ENCODE measurements at places on chromosomes 12 and 14. TPM values are rescaled to one million over a fixed set of nuclear protein-coding genes. Genes with fewer than 3 reads are reported as not detected.

GRCh38 chr14:72495668-72496067 is 398.2 kb downstream of the DPF3 start:
- no peak for DNase-seq
- peaks cover 5% of the 10 kb centered on the region for H3K36me3 ChIP-seq
- no peak overlapping the region for H3K27ac ChIP-seq
- H3K27me3 ChIP-seq: peaks cover 20% of the 10 kb centered on the region
- H3K4me3 ChIP-seq: no peak overlapping the region

GRCh38 chr12:91811481-91812287 is 334.0 kb downstream of the BTG1 start:
- peak overlapping the region; percentile 64 for H3K4me3 ChIP-seq
- H3K36me3 ChIP-seq: peaks cover 15% of the 10 kb centered on the region
- H3K27ac ChIP-seq: peak overlapping the region; percentile 3
- H3K27me3 ChIP-seq: no peaks in the 10 kb centered on the region

DNA sequence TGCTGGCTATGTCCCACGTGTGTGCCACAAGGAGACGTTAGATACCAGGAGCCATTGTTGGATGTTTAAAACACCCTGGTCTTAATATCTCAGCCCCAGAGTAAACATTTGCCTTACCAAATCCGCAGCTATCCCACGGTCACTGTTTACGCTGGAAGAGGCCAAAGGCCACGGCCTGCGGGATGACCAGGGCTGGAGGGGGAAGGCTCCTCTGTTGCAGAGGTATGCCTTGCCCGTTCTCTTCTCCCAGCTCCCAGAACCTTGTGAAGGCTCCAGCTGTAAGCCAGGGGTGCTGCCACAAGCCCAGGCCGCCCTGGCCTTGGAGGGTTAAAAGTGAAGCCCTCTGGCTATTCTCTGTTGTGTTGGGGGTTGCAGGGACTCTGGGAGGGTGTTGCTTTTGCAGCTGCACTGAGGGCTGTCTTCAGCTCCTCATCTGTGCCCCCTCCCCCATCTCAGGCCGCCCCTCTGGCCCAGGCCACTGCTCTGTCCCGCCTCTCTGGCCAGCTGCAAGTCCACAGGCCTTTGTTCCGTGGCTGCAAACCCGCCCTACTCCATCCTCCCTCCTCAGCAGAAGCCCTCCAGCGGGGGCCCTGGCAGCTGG is 2.5 kb downstream of the PLEKHG3 start:
- H3K27ac ChIP-seq: no peak overlapping the region
- H3K27me3 ChIP-seq: peaks cover 44% of the 10 kb centered on the region
- peaks cover 1% of the 10 kb centered on the region for H3K36me3 ChIP-seq
- H3K4me1 ChIP-seq: peaks cover 37% of the 10 kb centered on the region
- H3K4me3 ChIP-seq: no peak overlapping the region

GRCh38 chr12:18562531-18562930 is 175.3 kb downstream of the PLCZ1 start:
- H3K27ac ChIP-seq: no peak overlapping the region
- no peaks in the 10 kb centered on the region for H3K36me3 ChIP-seq
- DNase-seq: no peak
- no peak overlapping the region for H3K4me3 ChIP-seq

DNA sequence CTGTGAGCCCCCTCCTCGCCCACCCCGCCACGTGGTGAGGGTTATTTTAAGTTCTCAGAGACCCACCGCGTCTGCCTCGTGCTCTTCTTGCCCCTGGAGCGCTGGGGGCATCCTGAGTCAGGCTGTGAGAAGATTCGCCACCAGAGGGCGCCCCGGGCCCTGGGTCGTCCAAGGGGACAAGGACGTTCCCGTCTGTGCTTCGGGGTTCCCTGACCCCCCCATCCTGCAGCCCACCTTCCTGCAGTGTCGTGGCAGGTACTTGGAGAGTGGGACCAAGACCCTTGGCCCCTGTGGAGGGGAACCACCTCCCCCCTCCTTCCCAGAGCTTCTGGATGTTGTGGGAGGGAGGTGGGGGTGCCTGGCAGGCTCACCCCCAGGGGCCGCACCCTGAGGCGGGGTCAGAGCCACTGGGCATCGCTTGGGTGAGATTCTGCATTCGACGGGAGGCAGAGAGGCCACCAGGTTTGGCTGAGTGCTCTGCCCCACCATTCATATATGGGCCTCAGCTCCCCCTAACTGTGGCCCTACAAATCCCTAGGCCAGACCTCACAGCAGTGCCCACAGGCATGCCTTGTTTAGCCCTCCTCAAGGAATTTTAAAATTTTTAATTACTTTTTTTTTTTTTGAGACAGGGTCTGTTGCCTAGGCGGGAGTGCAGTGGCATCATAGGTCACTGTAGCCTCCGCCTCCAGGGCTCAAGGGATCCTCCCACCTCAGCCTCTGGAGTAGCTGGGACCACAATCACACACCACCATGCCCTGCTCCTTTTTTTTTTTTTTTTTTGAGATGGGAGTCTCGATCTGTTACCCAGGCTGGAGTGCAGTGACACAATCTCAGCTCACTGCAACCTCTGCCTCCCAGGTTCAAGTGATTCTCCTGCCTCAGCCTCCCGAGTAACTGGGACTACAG is 17.0 kb downstream of the RHOF start:
- no peak overlapping the region for H3K4me3 ChIP-seq
- H3K36me3 ChIP-seq: peaks cover 2% of the 10 kb centered on the region
- H3K4me1 ChIP-seq: peaks cover 20% of the 10 kb centered on the region
- peak; percentile 90 for DNase-seq

GRCh38 chr12:31880340-31880739 is 78.9 kb upstream of the RESF1 start:
- H3K36me3 ChIP-seq: peaks cover 19% of the 10 kb centered on the region
- H3K27me3 ChIP-seq: no peaks in the 10 kb centered on the region
- no peak for DNase-seq
- no peak overlapping the region for H3K27ac ChIP-seq
- H3K4me3 ChIP-seq: no peak overlapping the region
- peaks cover 8% of the 10 kb centered on the region for H3K4me1 ChIP-seq

DNA sequence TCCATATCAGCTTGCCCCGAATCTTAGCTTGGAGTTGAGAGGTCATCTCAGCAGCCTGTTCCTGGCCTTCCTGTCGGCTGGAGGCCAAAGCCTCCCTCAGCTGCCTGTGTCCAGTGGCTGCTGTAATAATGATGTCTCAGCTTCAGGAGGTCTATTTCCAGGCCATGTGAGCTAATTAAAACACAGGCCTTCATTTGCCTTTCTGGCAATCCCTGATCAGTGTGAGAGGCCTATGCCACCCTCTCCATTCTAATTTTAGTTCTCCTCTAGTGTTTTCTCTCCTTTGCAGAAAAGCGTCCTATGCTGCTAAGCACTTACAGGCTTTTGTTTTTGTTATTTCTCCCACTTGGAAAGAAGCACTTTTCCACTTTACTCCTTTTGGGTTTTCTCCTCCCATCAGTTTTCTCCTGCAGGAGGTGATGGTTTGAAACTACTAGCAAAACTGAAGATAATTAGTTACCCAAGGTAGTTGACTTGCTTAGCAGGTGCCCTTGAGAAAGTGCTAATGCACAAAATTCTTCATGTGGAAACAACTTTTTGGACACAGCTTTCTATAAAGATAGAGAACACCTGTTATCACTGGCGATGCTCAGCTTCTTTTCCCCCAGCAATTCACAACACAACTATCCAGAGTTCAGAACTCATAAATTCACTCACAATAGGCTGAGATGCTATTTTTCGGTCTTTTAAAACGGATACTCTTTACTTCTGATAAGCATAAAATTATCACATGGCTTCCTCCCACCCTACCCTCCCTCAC is 255.3 kb upstream of the GARIN6 start:
- DNase-seq: no peak
- no peak overlapping the region for H3K4me3 ChIP-seq
- no peak overlapping the region for H3K27ac ChIP-seq
- H3K27me3 ChIP-seq: no peaks in the 10 kb centered on the region
- H3K4me1 ChIP-seq: no peaks in the 10 kb centered on the region

DNA sequence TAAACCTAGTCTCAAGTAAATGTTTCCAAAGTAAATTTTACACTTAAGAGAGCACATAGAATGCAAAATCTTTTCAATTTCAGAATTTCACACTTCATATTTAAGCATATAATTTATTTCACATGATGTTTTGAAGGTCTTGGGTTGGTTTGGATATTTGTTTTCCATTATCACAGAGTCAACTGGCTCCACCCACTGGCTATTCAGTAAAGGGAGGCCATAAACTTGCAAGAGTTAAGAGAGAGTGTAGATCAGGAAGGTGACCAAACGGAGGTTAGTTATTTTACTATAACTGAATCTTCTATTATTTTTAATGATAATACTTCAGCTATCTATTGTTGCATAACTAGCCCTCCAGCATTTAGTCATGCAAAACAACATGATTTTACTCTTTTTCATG is 6.2 kb upstream of the CPNE8 start:
- peaks cover 8% of the 10 kb centered on the region for H3K4me1 ChIP-seq
- no peak overlapping the region for H3K27ac ChIP-seq
- H3K4me3 ChIP-seq: no peak overlapping the region
- no peak for DNase-seq
- H3K27me3 ChIP-seq: peaks cover 15% of the 10 kb centered on the region
- no peaks in the 10 kb centered on the region for H3K36me3 ChIP-seq

GRCh38 chr14:99619835-99620834 is 16.1 kb upstream of the CCDC85C start:
- no peaks in the 10 kb centered on the region for H3K4me1 ChIP-seq
- H3K27ac ChIP-seq: no peak overlapping the region
- DNase-seq: no peak
- no peak overlapping the region for H3K4me3 ChIP-seq

DNA sequence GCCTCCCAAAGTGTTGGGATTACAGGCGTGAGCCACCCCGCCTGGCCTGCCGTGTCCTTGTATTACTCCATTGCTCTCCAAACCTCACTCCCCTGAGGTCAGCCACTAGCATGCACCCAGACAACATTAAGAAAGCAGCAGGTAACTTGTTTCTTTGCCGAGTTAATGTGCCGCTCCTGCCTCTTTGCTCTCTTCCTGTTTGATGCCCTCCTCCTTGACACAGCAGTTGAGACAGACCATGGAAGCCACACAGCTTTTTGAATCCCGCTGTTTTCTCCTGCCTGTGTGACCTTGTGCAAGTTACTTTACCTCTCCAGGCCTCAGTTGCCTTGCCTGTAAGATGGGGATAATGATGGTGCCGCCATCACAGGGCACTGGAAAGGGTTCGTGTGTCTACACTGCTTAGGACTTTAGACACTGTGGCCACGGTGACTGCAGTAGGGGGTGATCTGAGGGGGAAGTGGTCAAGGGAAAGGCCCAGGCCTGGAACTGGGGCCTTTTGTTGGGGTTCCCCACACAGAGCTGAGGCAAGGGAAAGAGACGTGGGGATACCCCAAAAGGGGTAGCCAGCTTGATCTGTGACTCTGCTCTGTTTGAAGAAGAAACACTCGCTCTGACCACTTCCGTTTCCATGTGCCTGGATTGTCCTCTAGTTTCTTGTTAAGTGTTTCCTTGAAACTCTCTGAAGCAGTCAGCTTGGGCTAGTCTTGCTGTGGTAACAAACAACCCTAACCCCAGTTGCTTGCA is 69.3 kb downstream of the RIN3 start:
- peak overlapping the region; percentile 38 for H3K4me3 ChIP-seq
- peaks cover 15% of the 10 kb centered on the region for H3K36me3 ChIP-seq
- H3K27ac ChIP-seq: peak overlapping the region; percentile 53
- peak; percentile 54 for DNase-seq
- peaks cover 88% of the 10 kb centered on the region for H3K4me1 ChIP-seq

- no peak overlapping the region for H3K4me3 ChIP-seq
- no peak for DNase-seq
- H3K27ac ChIP-seq: no peak overlapping the region
- no peaks in the 10 kb centered on the region for H3K36me3 ChIP-seq
Measured at GRCh38 chr12:48187916-48188695, 4.7 kb downstream of the CCDC184 start.

DNA sequence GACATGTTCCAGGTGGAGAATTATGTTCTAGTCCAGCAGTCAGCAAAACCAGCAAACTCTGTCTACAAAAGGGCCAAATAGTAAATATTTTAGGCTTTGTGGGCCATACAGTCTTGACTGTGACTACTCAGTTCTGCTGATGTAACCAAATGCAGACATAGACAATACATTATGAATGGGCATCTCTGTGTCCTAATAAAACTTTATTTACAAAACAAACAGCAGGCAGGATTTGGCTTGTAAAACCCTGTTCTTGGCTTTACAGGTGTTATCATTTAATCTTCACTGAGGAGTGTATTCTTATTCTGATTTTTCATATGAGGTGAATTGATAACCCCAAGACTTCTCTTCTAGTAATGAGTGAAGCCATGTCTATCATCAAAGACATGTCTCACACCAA is 278.6 kb downstream of the DUSP6 start:
- peaks cover 54% of the 10 kb centered on the region for H3K4me1 ChIP-seq
- no peak overlapping the region for H3K4me3 ChIP-seq
- DNase-seq: no peak
- peaks cover 11% of the 10 kb centered on the region for H3K36me3 ChIP-seq
- no peaks in the 10 kb centered on the region for H3K27me3 ChIP-seq

GRCh38 chr12:80195074-80195726 is 95.9 kb downstream of the OTOGL start:
- H3K4me1 ChIP-seq: no peaks in the 10 kb centered on the region
- DNase-seq: no peak
- no peak overlapping the region for H3K4me3 ChIP-seq
- no peaks in the 10 kb centered on the region for H3K36me3 ChIP-seq

DNA sequence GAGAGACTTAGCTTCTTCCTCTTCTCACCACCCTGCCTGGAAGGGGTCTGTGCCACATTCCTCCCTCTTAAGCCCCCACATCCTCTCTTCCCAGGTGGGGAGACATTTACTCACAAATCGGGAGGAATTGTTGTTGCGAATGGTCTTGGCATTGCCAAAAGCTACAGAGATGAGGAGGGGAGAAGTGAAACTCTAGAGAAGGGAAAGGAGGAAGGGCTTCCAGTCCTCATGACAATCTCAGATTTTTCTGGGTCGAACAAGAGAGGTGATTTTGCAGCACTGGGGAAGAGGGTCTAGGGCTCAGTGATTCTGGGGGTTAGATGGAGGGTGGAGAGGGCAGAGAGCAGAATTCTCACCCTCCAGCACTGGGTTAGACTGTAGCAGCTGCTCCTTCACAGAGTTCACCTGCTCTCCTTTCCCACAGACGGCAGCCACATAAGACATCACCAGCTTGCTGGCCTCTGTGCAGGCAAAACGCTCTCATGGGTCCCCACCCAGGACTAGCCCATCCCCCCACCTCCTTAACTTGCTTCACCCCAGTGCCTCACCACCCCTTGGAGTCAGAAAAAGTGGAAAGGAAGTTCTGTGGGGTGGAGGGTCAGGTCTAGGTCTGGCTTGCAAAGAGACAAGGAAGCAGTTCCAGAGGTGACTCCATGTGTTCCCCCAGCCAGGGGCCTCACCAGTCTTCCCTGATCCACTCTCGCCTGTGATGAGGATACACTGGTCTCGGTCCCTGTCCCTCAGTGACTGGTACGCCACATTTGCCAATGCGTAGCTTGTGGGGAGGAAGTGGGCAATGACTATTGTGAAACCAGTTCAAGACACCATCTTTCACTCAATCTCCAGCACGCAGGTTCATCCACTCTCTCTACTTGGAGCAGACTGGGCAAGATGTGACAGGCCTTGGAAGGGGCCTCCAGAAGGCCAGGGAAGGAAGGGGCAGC is 2.7 kb downstream of the MYO1A start:
- peaks cover 7% of the 10 kb centered on the region for H3K27me3 ChIP-seq
- H3K4me3 ChIP-seq: peak overlapping the region; percentile 63
- H3K36me3 ChIP-seq: no peaks in the 10 kb centered on the region
- peak; percentile 81 for DNase-seq

Gene ACVRL1
- not detected for total RNA-seq

Gene BDKRB2
- total RNA-seq: not detected

Gene A2ML1
- not detected for total RNA-seq

Gene TAS2R43
- total RNA-seq: 0.48 TPM

Gene PRB2
- not detected for total RNA-seq

Gene C12orf43
- 17.8 TPM for total RNA-seq

Gene SYT1
- not detected for total RNA-seq

Gene SPIC
- not detected for total RNA-seq

Gene P2RX2
- total RNA-seq: not detected

Measured in activated T-cell treated with anti-CD3 and anti-CD28 coated beads, Interleukin-2, amount 50 U/mL, for 72 hours (primary cell).